ENCODE measurements at places on chromosomes 16 and 17. TPM values are rescaled to one million over a fixed set of nuclear protein-coding genes. Genes with fewer than 3 reads are reported as not detected.

The CTRB1 gene
- total RNA-seq: not detected

The HAP1 gene
- under 0.01 TPM for total RNA-seq

- peak; percentile 42 for DNase-seq
Measured at GRCh38 chr17:79777120-79777893, 641 bp upstream of the CBX2 start.

DNA sequence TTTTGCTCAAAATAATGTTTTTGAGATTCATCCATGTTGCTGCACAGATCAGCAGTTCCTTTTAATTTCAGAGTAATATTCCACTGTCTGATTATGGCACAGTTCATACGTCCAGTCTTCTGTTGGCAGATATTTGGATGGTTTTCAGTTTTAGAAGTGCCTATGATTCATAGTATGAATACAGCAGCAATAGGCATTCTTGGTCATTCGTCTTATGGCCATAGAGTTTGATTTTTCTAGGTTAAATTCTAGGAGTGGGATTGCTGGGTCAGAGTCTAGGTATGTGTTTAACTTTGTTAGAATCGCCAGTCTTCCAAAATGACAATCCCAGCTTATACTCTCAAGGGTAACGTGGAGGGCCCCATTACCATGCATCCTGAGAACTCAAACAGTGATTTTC is 11.5 kb upstream of the IL34 start:
- no peak for DNase-seq

DNA sequence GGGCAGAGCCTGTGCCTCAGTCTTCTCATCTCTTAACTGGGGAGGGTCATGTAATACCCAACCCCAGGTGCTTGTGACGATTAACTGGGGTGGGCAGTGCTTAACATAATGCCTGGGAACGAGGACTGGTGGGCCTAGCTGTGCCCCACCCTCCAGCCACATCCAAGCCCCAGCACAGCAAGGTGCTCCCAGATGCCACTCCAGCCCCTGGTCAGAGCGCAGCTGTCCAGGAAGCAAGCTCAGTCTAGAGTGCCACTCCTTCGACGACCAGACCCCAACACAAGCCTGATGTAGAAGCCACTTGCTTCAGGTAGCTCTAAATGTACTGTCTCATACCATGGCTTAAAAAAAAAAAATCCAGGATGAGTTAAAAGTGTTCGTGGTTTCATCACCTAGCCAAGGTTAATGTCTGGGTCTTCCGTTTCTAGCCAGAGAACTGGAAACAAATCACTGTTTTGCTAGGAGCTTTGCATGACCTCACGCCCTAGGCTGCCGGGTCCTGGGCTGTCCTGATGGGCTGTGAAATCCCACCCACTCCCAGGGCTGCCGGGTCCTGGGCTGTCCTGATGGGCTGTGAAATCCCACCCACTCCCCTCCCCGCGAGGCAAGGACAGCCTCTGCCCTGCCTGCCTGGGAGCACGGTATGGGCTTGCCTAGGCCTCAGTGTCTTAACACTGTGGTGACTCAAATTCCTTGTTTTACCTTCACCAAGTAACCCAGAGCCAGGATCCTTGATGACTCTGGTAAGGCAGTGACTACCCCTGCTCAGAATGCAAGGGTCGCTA is 7.7 kb downstream of the MIEF2 start:
- peak; percentile 21 for DNase-seq

The C16orf95 gene
- total RNA-seq: 4.7 TPM

DNA sequence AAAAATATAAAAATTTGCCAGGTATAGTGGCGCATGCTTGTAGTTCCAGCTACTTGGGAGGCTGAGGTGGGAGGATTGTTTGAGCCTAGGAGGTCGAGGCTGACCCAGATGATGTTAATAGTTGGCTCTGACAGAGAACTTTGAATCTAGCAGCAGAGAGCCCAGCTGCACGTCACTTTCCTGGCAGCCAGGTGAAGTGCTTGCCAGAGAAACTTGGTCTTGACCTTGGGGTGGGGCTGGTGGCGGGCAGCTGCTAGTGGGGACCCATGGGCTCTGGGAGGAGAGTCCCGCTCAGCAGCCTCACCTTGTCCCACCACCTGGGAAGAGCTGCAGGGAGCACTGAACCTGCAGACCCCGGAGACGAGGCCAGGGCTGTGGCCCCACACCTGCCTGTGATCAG is 3.1 kb upstream of the C16orf74 start:
- DNase-seq: no peak

DNA sequence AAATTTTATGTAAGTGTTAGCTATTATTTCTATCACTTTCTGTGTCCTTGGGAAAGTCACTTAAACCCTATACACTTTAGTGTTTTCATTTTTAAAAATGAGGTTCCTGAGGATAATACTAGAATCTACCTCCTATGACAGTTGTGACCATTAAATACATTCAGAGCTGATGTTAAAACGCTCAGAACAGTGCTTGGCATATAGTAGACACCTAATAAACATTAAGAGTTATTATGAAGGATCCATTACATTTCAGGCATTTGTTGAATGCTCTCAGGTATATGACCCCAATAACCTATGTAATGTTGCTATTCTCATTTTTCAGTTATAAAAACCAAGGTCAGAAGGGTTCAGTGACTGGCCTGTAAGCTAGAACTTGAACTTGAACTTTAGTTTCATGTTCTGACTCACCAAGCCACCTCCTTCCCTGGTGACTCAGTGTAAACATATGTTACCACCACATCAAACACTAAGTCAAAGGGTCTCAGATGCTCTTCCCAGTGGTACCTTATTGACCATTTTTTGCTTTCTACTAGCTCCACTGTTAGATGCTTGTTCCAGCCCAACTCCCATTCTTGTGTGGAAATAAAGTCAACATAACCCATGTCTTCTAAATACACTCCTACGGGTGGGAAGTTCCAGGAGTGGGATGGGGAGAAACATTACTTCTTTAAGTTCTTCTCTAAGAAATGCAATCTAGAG is 47.6 kb downstream of the HSD17B2 start:
- DNase-seq: peak; percentile 66

DNA sequence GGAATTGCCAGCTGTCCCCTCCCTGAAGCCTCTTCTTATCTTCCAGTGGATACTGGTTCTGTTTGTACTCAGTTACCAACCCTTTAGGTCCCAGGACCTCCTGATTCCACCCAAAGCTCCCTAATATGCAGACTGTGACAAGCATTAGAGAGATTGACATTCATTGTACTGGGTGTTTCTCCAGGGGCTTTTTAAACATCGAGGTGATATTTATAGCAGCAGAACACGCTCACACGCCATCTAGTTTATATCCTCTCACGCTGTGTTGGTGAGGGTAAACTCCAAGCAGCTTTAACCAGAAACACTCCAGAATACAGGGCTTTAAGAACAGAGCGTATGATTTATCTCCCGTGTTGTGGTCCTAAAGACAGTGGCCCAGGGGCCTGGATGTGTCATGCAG is 238.4 kb downstream of the IRF8 start:
- DNase-seq: no peak

DNA sequence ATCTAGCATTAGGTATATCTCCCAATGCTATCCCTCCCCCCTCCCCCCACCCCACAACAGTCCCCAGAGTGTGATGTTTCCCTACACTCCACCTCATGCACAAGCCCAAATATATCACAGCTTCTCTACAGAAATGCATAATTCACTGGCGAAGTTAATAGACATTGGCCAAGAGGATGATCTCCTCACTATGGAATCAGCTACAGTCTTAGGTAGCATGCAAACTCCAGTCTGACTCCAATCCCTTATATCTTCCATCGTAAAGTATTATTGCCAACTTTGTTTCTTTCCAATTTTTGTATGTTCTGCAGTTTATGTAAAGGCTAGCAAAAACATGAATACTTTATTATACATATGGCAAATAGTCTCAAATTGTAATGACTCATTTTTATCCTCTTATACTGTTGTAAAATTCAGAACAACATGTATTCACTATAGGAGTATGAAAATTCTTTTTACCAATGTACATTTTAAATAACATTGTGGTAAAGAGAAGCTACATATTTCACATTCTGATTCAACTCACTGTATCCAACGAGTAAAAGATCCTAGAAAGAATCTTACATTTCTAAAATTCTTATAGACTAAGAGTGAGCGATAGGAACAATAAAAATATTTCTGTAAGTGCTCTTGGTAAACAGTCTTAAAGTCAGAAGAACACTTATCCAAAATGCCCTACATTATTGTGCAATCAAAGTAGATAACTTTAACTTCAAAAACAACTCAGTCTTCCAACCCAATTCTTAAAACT is 871 bp downstream of the ABCA8 start:
- DNase-seq: peak; percentile 70

GRCh38 chr17:66379544-66379943 is 77.1 kb downstream of the PRKCA start:
- DNase-seq: no peak

The PIK3R6 gene
- not detected for total RNA-seq

DNA sequence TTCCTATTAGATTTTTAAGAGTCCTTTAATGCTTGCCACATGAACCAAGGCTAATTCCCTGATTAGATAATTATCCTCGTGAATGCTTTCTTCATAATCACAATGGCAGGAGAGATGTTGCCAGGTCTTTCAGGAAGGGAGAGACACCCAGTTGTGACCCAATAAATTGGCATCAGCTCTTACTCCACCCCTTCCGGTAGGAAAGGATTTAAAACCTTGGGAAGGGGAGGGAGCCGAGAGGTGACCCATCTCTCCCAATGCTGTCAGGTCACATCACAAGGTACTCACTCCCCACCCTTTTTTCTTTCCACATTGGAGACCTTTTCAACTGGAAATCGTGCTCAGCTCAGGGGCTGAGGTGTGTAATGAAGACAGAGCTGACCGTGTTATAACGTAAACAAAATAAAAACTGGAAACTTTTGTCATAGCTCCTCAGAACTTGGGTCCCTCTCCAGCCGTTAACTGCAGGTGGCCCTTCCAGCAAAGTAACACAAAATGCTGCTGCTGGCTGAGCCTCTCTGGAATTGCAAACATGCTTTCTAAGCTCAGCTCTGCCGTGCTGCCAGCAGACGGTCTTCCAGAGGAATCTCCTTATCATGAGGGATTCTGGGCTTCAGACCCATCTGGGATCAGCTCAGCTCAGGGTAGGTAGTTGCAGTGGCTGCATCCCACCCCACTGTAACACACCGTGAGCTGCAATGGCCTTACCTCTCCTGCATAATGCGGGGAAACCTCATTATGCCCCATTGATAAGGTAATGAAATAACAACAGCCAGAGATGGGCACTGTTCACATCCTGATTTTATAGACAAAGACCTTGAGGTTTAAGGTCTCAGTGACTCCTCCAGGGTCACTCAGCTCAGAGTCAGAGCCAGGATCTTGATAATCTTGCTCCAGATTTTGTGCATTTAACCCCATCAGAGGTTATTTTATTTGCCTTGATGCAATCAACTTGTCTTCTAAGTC is 15.6 kb downstream of the TMEM100 start:
- no peak for DNase-seq

The DBNDD1 gene
- 0.86 TPM for total RNA-seq

DNA sequence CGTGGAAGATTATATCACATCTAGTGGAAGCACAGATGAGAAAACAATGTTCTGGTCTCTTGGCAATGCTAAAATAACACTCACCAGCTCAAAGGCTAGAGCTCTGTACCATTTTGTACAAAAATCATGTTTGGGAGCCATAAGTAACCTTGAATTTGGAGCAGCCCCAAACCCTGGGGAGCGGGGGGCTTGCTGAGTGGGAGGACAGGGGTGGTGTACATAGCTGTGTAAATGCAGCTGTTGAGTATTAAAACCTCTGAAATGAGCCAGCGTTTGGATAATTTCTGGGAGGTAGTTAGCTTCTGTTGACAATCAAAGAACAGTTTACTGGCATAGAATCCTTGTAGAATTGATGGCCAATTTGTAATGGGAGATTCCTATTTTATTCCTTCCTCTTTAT is 4.3 kb downstream of the MYH8 start:
- no peak for DNase-seq

The FAM83G gene
- total RNA-seq: 12.1 TPM

The WSCD1 gene
- under 0.01 TPM for total RNA-seq

GRCh38 chr17:44409309-44410028 is 20.0 kb upstream of the ITGA2B start:
- DNase-seq: no peak

- peak; percentile 13 for DNase-seq
Measured at GRCh38 chr16:57394444-57394843, 10.1 kb upstream of the CCL17 start.

The KRTAP3-1 gene
- total RNA-seq: not detected

- DNase-seq: no peak
Measured at GRCh38 chr16:89050119-89050867, 43.4 kb upstream of the ACSF3 start.

The RND2 gene
- 1.3 TPM for total RNA-seq

- DNase-seq: no peak
Measured at GRCh38 chr17:30838202-30838807, 6.5 kb downstream of the ATAD5 start.

DNA sequence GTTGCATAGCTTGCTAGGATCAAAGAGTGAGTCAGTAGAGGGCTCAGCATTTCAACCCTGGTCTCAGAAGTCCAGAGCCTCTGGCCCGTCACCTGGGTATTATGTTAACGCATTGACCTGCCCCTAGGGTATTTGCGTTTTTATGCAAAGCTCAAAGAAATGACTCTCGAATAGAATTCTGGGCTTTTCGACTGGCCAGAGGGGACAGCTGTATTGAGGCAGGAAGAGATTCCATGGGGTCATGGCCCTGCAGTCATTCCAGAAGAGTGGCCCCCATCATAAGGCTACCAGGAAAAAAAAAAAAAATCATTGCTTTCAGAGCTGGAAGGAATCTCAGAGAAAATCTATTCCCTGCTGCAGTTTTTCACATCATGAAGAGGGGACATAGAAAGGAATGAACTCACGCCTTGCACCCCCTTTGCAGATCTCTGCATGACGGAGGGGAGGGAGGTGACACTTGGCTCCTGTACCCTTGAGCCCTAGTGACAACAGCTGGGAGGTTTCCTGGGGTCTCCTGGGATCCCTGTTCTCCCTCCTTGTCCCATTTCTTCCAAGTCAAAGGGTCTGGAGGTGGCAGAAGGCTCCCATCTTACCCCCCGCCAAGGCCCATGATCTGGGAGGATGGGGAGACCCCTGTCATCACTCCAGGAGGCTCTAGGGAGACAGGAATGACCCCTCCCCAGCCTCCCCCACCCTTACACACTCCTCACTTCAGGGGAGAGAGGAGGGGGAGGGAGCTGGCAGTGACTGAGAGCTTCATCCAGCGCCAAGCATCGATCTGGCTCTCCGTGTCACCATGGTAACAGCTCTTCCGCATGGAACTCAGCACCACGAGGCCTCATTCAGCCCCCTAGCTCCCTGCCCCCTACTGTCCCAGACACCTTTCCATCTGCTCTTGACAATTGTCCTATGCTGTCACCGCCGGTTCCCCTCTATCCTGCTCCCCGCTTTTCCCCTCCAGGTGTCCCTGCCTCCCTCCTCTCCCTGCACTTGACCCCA is 35.8 kb downstream of the GP2 start:
- DNase-seq: no peak

DNA sequence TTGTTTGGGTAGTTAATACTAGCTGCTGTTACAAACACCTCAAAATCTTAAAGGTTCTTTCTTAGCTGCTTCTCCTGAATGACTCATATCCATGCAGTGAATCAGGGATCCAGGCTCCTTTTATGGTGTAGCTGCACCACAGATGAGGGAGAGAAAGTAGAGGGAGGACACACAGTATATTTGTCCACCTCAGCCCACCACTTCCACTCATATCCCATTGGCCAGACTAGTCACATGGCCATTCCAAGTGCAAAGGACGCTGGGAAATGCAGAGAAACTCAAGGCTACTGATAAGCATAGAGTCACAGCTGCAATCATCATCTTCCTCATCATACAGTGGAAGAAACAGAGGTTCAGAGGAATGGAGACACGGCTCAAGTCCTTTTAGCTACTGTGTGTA is 63.8 kb downstream of the GSG1L start:
- no peak for DNase-seq
